Activated CD8-positive, alpha-beta T cell treated with anti-CD3 and anti-CD28 coated beads for 36 hours (primary cell): ENCODE measurements at places on chromosomes 1 and 21. TPM values are rescaled to one million over a fixed set of nuclear protein-coding genes. Genes with fewer than 3 reads are reported as not detected.

CA6 gene
- total RNA-seq = 3.9 TPM

DNA sequence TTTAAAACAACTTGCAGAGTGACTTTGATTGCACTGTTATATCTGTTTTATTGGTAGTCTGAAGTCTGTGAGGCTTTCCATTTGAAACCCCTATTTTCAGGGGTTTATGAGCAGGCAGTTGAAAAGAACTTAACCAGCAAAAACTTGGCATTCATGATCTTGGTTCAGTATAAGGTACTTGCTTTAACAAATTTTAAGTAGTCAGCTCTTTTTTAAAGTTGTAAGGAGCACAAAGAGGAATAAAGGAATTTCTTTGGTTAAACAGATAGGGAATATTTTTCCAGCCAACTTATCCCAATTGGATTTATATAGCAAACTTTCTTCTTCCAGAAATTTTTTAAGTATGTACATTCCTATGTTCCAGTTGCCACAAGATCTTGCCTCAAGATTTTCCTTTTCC is 138.2 kb downstream of the RASAL2 start:
- DNase-seq = no peak

DNA sequence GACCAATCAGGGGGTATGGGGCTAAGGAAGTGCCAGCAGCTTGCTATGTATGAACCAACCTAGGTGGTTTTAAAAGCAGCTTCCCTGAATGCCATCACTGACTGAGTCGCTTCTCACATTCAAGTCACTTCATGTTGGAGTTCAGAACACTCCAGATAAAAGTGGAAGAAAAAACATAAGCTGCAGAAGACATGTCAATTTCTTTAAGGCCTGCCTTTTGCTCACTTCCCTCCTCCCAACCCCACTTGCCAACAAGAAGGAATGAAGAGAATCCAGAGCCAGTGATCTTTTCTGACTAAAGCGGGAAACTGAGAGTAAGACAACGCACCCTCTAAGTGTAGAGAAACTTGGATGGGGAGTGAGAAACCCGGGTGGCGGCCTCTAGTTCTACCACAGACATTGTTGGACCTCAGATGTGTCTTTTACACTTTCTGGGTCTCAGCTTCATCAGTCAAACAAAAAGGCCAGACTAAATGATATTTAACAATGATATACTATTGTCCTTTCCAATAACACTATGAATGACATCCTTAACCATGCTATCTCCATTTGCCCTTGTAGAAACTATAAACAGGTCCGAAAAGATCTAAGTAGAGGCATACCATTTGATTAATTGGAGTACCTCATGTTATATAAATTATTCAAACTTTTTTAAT is 54.1 kb downstream of the LUZP1 start:
- peak; percentile 33 for DNase-seq

YBX1 gene
- 1,417 TPM for total RNA-seq

DNA sequence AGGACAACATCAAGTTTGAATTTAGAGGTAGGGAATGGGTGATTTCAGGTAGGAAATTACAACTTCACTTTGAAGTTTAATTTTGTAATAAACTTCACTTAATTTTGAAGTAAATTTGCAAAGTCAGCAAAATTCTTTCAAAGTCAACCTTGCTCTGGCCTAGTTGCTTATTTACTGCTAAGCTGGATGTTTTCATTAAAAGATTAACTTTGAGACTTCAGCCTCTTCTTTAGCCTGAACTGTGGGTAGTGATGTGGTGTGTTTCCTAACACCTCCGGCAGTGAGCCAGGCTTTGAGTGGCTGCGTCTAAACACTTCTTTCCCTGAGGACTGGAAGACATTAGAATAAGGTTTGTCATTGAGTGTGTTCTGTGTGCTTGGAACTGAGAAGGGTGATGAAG is at the start of gene HAO2:
HAO2 (plus strand) TSS at position 232 of the 400 bp plus-strand sequence. CDS start 12,301 bp downstream, outside the sequence.
- no peak for DNase-seq

ARHGAP29 gene
- total RNA-seq = not detected

DNA sequence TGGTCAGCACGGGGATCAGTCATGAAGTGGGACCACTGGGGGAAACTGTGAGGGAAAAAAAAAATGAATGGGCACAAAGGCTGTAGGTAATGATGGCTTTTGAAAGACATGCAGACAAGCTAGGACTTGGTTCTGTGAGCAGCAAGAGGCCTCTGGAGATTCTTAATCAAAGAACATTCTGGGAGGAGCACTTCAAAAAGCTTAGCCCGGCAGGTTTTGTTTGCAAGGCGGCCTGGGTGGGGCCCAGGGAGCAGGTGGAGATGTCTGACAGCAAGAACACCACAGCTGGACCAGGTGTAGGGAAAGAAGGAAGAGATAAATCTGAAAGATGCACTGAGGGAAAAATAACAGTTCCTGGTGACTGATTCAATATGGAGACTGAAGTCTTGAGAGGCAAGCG is 6.0 kb downstream of the TEX35 start:
- no peak for DNase-seq
